SW480 (cell line): ENCODE measurements at places on chromosomes 5 and 9.

DNA sequence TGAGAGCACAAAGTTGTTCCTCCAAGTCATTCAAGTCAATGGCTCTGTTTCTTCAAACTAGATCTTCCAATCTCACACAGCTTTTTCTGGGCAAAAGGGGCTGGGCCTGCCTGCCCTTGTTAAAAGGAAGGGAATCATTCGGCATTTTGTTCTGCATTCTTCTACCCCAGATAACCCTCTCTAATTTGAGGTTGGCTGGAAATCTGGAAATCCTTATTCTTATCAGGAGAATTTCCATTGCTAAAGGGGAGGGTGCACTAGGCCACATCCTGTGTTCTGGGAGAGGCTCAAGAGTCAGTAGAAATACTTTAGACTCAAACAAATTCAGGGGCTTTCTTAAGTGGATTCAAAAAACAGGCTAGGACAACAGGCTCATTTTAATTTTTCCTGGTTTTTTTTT lies 384.7 kb upstream of the ZNF462 start:
- no peak for DNase-seq

DNA sequence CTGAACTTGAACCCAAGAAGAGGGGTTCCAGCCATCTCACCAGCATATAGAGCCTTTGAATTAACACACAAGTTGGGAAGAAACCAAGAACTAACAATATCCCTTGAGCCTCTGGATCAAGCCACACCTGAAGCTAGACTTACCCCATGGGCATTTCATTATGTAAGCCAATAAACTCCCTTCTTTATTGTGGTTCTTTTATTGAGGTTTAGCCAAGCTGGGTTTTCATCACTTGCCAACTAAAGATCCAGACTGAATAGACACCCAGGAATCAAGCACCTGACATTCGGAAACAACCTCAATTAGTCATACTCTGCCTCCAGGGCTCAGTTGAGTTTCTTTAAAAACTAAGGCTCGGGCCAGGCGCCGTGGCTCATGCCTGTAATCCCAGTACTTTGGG lies 226.7 kb downstream of the AGTPBP1 start:
- peak; percentile 56 for DNase-seq

DNA sequence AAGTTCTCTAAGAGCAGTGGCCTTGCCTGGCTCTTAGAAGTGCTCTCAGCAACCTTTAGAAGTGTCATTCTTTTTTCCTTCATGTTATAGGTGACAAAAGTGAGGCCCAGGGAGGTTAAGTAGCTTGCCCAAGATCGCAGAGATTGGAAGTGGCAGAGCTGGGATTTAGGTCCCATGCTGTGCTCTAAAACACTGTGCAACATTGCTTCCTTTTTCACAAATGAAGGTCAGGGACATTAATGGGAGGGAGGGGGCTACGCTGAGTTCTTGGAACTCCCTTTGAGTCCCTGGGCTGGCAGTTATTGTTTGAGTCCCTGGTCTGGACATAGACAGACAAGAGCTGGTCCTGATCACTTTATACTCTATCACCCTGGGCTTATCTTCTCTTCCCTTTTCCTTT lies 45.3 kb downstream of the PAM start:
- no peak for DNase-seq

GRCh38 chr5:117394506-117395157 lies 820.0 kb upstream of the SEMA6A start:
- DNase-seq, result no peak

DNA sequence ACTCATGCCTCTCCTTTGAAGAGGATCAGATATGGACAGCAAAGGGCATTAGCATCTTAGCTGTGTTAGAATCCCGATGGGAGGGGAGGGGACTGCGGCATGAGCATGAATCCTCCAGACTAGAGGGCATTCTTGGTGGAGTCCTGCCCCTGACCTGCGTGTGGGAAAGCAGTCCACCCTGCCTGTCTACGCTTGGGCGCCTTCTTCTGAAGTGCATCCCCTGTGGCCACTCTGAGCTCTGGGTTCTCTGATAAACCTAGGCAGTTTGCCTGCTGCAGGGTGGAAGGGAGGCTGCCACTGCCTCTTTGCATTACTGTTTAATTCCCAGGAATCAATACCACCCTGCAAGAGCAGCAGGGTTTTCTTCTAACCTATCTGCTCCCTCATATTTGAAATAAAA lies 169.3 kb downstream of the INSYN2B start:
- no peak for DNase-seq

DNA sequence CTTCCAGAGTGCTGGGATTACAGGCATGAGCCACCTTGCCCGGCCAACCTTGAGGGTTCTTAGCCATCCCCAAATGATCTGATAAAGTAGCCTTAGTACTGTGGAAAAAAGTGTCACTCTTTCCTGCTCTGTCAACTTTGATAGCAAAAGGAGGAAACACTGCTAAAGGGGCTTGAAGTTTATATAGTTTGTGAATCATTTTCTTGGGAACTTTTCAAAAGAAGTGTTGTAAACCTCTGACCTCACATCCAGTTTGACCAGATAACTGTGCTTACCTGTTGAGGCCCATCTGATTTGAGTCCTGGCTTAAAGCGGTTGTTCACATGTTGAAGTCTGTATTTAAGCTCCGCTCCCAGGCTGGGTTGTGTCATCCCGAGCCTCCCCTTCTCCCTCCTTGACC lies 303.3 kb downstream of the DOCK8 start:
- no peak for DNase-seq

- DNase-seq, result no peak
Measured at GRCh38 chr5:150139334-150139733, 16.3 kb downstream of the PDGFRB start.

- no peak for DNase-seq
Measured at GRCh38 chr9:21810881-21811280, 8.4 kb downstream of the MTAP start.

DNA sequence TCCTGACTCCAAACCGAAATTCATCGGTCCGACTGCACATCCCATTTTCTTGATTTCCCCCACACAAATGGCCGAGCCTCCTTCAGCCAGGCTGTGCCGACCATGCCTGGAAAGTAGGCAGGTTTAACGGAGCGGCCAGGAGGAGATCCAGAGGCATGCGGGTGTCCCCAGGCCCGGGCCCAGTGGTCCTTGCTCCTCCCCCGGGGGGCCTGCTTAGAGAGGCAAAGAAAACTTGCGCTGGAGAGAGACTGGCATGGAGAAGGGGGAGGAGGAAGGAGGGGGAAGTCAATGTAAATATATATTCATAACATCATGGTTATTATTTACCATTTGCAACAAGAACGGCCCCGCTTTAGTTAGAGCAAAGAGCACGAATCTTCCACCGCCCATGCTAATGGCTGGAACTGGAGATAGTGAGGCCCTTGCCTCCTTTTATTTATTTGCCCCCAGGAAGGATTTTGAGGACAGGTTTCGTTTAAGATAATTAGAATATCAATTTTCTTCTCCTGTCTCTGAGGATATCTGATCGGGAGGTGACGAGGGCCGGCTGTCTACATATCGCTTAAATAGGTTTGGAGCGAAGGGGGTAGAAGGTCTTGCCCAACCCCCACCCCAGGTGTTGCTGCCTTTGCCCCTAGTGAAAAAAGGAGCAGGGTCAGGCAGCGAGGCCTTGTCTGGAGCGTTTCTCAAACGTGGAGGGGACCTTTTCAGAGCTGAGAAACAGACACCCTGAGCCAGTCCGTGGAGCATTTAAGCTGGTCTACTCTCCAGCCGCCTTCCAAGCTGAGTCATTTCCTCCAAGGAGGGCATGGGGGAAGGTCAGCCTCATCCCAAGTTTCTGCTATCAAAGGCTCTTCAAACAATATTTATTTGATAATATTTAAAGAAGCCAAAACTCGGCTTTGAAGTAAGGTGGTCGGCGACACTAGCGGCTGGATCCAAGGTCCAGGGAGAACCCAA lies 2.5 kb downstream of the BARHL1 start:
- DNase-seq, result no peak

GRCh38 chr5:65742565-65743231 lies 20.7 kb downstream of the NLN start:
- peak; percentile 51 for DNase-seq

DNA sequence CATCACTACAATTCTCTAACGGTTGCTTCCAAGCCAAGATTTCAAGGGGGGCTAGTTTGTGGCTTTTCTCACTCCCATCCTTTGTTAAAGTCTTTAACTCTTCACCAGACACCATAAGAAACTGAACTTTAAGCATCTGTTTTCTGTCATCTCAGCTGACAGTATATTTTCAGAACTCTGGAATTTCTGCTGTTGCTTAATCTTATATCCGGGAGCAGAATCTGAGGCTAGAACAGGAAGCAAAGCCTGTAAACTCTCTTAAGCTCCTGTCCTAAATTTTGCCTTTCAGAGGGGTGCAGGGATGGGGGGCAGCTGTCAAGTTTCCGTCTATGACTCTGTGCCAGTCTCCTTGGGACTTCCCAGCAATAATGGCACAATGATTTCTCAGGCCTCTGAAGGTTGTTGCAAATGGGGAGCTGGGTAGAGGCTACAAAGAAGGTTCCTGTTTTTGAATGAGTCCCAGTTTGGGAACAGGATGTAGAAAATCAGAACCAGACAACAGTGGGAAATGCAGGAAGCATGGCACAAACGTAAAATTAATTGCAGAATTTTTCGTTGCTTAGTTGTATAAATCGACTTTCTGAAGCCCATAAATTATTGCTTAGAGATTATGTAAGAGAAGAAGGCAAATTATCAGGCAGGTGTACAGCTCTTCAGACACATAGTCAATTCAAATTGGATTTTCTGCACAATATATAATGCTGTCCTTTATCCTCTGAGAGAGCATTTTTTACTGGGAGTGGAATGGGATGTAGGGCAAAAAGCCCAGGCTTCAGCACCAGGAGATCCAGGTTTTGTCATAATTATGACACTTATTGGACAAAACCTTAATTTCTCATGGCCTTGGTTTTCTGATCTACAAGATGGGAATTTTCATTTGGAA lies 430.9 kb downstream of the DMAC1 start:
- no peak for DNase-seq

- peak; percentile 97 for DNase-seq
Measured at GRCh38 chr9:122190597-122191381, 31.1 kb downstream of the MORN5 start.

DNA sequence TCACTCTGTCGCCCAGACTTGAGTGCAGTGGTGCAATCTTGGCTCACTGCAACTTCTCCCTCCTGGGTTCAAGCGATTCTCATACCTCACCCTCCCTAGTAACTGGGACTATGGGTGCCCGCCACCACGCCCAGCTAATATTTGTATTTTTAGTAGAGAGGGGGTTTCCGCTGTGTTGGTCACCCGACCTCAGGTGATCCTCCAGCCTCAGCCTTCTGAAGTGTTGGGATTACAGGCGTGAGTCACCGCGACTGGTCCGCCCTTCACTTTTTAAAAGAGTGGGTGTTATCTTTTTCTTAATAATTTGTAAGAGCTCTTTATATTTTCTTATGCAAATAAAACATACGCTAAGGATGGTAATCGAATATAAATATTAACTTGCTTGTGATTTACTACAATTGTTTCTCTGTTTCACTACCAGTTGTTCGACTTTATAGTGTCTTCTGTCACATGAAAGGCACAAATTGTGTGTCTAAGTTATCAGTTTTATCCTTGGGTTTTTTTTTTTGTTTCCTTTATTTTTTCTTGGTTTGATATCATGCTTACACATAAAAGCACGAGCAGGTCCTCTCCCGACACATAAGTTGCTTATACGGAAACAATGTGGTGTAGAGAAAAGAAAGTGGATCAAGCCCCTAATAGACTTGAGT lies 1.9 kb upstream of the GPBP1 start:
- peak; percentile 44 for DNase-seq

GRCh38 chr9:87063246-87063645 lies 115.9 kb upstream of the GAS1 start:
- DNase-seq, result no peak

DNA sequence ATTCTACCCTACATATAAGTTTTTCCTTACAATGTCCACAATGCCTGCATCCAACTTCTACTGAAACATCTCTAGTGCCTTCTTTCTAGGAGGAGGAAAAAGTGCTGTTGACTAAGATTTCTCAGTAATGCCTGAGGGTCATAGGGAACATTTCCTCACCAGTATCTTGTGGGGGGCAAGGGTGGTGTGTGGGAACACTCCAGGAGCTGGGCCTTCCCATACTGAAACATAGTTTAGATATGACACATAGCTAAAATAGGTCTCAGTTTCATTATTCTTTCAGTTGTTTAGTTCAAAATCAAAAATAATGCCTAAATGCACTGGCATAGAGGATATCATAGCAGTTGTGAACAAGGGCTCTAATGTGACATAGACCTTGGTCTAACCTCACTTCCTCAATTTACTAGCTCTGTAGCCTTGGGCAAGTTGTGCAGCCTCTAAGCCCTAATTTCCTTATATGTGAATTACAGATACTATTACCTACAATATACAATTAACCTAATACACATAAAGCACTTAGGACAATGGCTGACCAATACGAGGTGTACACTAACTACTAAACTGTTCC lies 66.1 kb downstream of the HAPLN1 start:
- DNase-seq, result no peak

- DNase-seq, result no peak
Measured at GRCh38 chr5:55665065-55665464, 47.1 kb downstream of the SLC38A9 start.

GRCh38 chr5:17218353-17219005 lies 1.0 kb downstream of the BASP1 start:
- no peak for DNase-seq

DNA sequence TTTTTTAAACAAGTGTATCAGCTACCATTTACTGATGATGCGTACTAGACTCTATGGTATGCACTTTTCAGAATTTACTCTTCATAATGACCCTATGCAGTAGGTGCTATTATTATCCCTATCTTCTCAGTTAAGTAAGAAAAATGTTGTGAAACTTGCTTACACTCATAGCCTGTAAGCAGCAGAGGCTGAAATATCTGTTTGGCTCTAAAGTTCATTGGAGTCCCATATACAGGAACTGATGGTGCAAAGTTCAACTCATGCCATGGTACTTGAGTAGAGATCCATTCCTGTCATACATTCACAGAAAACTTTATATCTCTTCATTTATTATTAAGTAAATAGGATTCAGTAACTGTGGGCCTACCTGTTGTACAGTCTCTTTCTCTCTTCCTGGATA lies 41.4 kb upstream of the CCDC112 start:
- DNase-seq, result no peak

GRCh38 chr5:81363093-81363871 lies 30.7 kb downstream of the ACOT12 start:
- DNase-seq, result no peak

DNA sequence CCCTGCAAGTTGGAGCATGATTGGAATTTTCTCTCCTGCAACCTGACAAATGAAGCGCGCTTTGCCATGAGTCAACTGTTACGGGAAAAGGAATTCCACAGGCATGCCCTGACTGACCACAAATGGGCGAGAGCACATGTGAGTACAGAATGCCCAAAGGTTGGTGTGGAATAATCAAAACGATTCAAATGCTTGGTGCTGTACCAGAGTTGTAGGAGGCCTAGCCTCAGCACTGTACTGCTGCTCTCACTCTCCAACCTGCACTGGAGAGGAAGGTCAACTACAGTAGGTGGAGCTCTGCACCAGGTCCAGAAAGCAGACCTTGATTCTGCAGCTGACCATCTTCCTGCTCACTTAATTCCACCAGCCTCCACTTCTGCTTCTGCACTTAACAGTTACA lies 406.9 kb upstream of the ACTBL2 start:
- DNase-seq, result peak; percentile 83

GRCh38 chr9:17793713-17794622 lies 215.1 kb downstream of the SH3GL2 start:
- peak; percentile 28 for DNase-seq

- no peak for DNase-seq
Measured at GRCh38 chr5:132406144-132406783, 36.8 kb downstream of the SLC22A5 start.

GRCh38 chr9:71446473-71447411 lies 321.6 kb downstream of the CEMIP2 start:
- peak; percentile 67 for DNase-seq

- no peak for DNase-seq
Measured at GRCh38 chr5:32842813-32843530, 131.9 kb downstream of the NPR3 start.

- no peak for DNase-seq
Measured at GRCh38 chr5:129477532-129477931, 17.4 kb downstream of the ADAMTS19 start.
